8988T (cell line): ENCODE measurements at places on chromosomes 11 and 22.
A peak's percentile ranks its signal among the peaks of the same experiment; 100 is the strongest.

GRCh38 chr11:113673550-113674396 lies 32.3 kb downstream of the TMPRSS5 start:
- no peak for DNase-seq

GRCh38 chr11:77677138-77677537 lies 39.5 kb upstream of the CLNS1A start:
- no peak for DNase-seq

- no peak for DNase-seq
Observed at GRCh38 chr11:31872076-31872443, 60.9 kb upstream of the PAX6 start.

DNA sequence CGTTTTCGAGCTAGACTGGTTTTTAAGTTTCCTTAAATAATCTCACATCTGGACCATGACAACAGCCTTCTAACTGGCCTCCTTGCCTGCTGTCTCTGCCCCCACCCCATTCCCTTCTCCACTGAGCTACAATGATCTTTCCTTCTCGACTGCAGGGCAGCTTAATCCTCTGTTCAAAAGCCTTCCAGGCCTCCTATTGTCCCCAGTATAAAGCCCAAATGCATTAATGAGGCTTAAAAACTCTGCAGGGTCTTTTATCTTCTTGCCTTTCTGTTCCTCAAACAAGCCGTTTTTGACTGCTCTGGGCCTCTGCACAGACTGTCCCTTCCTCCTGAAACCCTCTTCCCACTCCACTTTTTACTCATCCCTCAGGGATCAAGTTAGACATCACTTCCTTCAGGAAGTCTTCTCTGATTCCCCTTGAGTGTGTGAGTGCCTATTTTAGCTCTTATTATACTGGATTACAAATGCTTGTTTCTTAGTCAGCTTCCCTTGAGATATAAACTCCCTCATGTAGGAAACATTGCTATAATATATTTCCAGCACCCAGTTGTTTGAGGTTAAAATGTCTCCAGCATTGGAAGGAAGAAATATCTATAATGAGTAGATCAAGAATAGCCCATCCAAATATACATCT lies 23.6 kb upstream of the PAMR1 start:
- no peak for DNase-seq

DNA sequence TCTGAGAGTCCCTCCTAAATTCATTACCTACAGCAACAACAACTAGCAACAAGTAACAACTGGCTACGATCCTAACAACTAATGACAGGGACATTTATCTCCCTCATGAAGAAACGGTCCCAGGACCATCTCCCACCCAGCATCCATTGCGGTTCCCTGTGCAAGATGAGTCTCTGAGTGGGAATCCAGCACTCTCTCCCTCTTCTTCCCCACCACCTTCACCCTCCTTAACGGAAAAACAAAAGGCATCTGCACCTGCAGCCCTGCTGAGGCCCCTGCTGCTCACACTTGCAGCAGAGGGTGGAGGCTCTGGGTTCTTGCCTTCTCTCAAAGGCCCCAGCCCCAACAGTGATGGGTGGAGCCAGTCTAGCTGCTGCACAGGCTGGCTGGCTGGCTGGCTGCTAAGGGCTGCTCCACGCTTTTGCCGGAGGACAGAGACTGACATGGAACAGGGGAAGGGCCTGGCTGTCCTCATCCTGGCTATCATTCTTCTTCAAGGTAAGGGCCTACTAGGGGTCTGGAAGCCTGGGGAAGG lies at the start of gene CD3G:
Gene CD3G (plus strand): TSS at position 364 of the 535 bp plus-strand sequence. CDS start 80 bp downstream, at position 444.
- no peak for DNase-seq

GRCh38 chr22:38901111-38901641 lies 29.2 kb upstream of the CBX6 start:
- DNase-seq = no peak

GRCh38 chr11:117819096-117820040 lies 5.2 kb downstream of the FXYD2 start:
- DNase-seq = peak; percentile 88

DNA sequence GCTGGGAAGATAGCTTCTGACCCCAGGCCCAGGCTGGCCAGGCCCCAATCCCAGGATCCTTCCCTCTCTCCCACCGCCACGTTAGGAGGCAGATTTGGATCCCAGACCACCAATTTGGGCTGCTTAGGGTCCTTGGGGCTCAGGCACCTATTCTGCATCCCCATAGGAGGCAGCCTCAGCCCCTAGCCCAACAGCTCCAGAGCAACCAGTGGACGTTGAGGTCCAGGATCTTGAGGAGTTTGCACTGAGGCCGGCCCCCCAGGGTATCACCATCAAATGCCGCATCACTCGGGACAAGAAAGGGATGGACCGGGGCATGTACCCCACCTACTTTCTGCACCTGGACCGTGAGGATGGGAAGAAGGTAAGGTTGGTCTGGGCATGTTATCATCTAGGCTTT lies 16.1 kb downstream of the TUB start:
- DNase-seq = no peak

- peak; percentile 53 for DNase-seq
Observed at GRCh38 chr11:60485987-60486386, 6.6 kb upstream of the MS4A12 start.

GRCh38 chr11:7291100-7291829 lies 39.6 kb downstream of the SYT9 start:
- no peak for DNase-seq

DNA sequence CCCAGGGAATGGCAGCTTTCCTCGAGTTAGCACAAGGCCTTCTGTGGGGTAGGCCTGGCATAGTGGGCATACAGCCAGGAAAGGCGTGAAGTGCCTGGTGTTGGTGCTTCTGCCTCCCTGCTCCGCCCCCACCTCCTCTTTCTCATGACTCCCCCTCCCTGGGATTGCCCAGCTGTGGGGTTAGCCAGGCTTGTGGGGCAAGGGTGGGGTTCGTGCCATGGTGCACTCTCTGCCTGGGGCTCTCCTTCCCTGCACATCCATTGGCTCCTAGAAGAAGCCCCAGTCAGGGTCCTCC lies 236.8 kb upstream of the NCAM1 start:
- DNase-seq = no peak

GRCh38 chr22:32564170-32565001 lies 89.8 kb downstream of the FBXO7 start:
- DNase-seq = no peak

DNA sequence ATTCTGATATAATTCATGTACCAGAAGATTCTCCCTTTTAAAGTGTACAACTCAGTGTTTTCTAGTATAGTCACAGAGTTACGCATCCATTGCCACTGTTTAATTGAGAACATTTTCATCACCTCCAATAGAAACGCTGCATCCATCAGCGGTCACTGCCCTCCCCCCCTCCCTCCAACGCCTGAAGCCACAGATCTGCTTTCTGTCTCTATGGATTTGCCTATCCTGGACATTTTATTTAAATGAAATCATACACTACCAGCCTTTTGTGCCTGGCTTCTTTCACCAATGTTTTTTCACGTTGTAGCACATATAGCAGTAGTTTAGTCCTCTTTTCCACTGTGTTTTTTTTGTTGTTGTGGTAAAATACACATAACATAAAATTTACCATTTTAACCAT lies 22.8 kb downstream of the TCP11L1 start:
- no peak for DNase-seq

DNA sequence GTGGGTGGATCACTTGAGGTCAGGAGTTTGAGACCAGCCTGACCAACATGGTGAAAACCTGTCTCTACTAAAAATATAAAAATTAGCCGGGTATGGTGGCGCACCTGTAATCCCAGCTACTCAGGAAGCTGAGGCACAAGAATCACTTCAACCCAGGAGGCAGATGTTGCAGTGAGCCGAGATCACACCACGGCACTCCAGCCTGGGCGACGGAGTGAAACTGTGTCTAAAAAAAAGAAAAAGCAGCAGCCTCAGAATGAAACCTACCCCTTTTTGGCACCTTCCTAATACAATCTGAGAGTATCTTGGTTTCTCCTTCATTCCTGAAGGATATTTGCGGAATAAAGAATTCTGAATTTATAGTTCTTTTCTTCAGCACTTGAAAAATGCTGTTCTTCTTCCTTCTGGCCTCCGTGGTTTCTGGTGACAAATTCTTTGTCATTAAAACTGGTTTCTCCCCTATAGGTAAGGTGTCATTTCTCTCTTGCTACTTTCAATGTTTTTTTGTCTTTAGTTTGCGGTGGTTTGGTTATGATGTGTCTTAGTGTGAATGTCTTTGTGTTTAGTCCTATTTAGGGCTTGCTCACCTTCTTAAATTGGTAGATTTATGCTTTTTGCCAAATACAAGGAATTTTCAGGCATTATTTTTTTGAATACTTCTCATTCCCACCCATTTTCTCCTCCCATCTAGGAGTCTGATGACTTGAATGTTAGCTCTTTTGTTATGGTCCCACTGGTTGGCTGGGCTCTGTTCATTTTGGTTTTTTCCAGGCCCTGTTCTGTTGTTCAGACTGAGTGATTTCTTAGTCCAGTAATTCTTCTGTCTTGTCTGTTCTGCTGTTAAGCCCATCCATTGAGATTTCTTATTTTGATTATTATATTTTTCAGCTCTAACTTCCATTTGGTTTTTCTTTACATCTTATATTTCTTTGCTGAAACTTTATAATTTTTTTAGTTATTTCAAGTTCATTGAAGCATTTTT lies 15.4 kb downstream of the ASRGL1 start:
- no peak for DNase-seq

DNA sequence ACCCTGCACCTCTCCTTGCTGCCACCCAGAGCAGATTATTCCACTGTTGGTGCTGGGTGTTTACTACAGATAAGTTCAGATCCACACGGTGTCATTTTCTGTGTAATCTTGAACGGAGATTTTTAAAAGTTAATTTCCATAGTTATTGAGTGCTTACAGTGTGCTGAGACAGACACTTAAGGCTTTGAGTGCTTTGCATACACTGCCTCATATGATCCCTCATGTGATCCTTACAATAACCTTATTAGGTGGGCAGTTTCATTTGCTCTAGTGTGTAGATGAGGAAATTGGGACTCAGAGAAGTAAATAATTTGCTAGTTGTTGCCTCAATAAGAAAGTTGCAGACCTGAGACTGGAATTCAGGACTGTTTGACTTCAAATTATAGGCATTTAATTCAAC lies 32.3 kb upstream of the ME3 start:
- DNase-seq = no peak

GRCh38 chr22:41511521-41511968 lies 32.7 kb downstream of the POLR3H start:
- no peak for DNase-seq

DNA sequence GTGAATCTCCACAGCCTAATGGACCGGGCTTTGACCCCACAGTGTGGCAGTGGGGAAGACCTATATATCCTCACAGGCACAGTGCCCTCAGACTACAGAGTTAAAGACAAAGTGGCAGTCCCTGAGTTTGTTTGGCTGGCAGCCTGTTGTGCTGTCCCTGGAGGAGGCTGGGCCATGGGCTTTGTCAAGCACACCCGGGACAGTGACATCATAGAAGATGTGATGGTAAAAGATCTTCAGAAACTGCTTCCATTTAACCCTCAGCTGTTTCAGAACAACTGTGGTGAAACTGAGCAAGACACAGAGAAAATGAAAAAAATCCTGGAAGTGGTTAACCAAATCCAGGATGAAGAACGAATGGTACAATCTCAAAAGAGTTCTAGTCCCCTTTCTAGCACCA lies 39.0 kb downstream of the ENDOD1 start:
- DNase-seq = no peak

DNA sequence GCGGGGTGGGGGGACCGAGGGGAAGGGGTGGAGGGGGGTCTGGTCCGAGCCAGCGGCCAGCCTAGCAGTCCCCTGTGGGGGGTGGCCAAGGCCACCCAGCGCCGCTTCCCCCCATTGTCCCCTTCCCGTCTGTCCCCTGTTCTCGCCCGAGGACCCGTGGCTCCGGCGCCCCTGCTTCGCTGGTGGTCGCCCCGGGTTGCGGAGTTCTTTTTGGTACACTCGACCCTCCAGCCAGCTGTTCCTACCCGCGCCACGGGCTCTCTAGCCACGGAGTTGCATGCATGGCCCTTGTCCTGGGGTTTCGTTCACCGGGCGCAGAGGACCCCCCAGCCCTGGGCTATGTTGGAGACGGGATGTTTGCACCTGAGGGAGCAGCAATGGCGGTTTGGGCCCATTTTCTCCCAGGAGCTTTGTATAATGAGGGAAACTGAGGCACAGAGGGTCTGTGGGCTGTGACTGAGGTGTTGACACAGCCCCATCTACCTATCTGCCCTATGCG lies 489 bp downstream of the RNF214 start:
- DNase-seq = peak; percentile 70

DNA sequence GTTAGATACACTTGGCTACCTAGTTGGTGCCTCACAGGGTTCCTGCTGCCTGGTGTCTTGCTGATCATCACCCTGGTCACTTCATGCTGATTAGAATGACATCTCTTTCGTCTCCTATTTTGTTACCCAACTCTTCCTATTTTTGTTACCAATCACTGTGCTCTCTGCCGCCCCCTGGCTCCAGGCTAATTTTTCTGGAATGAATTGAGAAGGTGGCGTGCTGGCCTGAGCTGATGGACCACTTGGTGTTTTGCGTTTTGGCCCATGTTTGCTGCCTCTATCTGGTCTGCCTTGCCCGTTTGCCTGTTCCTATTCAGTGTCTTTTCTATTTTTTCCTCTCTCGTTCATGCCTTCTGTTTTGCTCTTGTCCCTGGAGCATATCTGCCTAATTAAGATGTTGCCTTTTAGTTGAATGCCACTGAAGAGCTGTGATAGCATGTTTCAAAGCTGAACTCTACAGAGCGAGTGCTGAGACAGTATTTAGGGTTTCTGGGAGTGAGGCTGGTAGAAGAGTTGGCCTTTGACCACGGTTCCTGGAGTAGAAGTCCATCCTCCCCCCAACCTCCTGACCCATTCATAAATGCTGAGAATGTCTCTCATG lies 5.9 kb upstream of the ATF4 start:
- DNase-seq = no peak

DNA sequence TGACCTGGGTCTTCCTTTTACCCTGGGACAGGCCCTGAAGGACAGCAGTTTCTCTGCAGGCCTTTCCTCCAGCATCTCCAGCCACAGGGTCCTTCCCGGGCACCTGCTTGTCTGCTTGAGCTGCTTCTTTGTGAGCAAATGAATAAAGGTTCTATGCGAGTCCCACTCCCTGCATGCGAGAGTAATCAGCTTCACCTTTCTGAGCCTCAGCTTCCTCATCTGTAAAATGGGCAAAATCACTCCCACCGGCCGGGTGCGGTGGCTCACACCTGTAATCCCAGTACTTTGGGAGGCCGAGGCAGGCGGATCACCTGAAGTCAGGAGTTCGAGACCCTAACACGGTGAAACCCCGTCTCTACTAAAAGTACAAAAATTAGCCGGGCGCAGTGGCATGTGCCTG lies 31.1 kb downstream of the IFT27 start:
- no peak for DNase-seq

- no peak for DNase-seq
Observed at GRCh38 chr11:66432597-66432996, 6.1 kb downstream of the MRPL11 start.

GRCh38 chr11:118910309-118911112 lies 15.2 kb downstream of the BCL9L start:
- no peak for DNase-seq

GRCh38 chr22:26893173-26894110 lies 236.1 kb downstream of the MIAT start:
- DNase-seq = no peak

GRCh38 chr11:12243911-12244550 lies 133.3 kb upstream of the PARVA start:
- no peak for DNase-seq

GRCh38 chr22:48188231-48188721 lies 1425.8 kb downstream of the TBC1D22A start:
- DNase-seq = no peak
